ENCODE measurements at places on chromosomes 5 and 9.

- DNase-seq: no peak
Observed at GRCh38 chr5:93154535-93154934, 426.5 kb downstream of the NR2F1-AS1 start.

DNA sequence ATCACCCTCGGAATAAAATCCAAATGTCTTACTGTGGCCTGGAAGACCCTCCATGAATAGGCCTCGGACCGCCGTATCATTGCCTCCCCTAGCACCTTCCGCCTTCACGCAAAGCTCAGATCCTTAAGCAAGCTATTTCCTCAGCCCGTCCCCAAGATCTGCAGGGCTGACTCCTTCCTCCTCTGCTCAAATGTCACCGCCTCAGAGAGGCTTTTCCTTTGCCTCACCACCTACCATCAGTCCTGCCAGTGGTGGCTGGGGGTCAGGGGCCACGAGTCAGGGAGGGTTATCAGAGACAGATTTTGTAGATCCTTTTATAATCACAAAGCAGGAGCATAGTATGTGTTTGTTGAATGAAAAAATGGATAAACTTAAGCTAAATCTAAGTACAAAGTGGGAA lies 74.4 kb upstream of the KIF2A start:
- DNase-seq: no peak

DNA sequence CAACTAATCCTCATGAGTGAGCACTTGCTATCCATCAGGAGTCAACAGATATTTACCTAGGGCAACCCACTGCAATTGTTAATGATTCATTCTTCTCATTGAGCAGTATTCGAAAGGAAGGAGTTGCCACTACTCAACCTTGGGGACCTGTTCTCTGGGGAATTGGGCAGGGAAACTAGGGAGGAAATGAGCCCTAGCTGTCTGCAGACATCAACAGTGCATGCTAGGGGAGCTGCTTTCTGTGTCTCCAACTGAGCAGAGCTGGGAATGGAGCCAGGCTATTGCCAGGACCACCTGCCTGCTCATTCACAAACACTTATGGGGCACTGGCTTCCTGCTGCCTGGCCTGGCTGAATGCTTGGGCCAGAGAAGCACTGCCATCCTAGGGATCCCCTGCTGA lies 183.4 kb downstream of the TMEM38B start:
- no peak for DNase-seq

DNA sequence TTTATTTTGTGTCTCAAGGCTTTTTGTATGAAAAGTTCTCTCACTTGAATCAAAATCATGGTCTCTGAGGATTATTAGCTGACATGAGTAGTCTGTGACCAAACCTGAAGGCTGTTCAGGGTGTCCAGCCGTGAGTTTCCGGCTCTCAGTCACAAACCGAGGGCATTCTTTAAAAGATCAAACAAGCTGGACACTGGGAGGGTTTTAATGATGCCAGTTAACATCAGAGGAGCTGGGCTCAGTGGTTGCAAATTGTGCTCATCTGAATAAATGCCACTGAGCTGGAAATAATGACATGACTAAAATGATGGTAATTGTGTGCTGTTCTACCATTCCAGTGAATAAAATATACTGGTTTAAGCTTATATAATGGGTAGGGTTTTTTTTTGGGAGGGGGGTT lies 153.1 kb downstream of the FOCAD start:
- no peak for DNase-seq

DNA sequence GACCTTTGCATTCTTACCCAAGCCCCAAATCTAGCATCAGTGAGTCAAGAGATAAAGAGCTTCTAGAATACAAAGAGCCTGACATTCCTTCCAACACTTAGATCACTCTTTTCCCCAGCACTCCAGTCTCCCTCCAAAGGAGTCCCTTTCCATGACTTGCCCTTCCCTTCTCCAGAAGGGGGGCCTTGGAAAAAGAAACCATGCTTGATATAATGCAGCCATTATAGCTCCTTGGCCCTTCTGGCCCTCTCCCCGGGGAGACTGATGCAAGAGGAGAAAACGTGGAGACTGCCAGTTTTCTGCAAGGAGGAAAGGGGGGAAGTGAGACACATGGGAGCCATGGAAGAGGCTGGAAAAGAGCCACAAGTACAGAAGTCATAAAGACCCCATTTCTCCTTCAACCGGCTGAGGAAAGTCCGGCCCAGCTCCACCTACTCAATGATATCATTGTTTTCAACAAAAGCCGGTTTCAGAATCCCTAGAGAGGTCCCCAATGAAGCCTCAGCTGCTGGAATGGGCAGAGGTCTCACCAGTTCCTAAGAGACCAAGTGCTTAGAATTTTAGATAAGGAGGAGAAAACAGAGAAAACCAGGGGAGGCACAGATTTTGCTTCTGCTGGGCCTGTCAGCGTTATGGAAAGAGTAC lies 29.0 kb downstream of the ADAM19 start:
- DNase-seq: no peak

DNA sequence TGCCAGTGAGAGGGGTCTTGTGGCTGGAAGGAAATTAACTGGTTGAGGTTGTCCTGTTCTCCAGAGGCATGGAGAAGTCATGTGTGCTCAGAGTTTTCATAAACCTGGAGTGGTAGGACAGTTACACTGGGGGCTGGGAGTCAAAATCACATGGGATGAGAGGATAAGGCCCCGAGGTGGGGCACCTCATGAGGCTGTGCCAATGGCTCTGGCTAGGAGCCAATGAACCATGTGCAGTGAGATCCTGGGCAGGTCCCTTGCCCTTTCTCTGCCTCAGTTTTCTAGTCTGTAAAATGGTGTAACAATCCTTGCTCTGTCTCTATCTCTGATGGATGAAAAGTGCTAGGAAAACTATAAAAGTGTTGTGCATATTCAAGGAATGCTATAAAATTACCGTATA lies 7.0 kb upstream of the SYNPO start:
- DNase-seq: no peak

DNA sequence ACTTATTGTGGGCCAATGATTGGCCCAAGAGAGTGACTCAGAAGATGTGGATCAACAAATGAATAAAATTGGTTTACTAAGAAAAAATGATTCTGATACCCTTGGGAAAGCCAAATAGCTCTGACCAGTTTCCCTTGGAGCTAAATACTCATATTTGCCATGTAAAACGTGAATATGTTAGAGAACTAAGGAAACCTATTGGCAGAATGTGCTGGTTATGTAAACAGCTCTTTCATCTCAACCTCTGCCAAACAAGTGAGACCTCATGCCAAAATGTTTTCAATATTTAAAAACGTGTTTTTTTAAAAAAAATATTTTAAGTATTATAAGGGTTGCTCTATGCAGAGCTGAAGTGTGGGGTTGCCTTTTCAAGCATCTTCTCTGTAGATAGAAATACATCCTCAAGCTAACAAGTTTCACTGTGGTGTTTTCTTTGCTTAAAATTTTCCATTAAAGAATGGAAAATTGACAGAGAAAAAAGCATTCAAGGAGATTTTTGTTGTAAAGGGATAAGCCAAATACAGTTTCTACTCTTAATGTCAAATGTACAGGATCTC lies 186.9 kb upstream of the TUT7 start:
- no peak for DNase-seq

GRCh38 chr5:177378884-177379883 lies 5.0 kb upstream of the SLC34A1 start:
- peak; percentile 90 for DNase-seq

DNA sequence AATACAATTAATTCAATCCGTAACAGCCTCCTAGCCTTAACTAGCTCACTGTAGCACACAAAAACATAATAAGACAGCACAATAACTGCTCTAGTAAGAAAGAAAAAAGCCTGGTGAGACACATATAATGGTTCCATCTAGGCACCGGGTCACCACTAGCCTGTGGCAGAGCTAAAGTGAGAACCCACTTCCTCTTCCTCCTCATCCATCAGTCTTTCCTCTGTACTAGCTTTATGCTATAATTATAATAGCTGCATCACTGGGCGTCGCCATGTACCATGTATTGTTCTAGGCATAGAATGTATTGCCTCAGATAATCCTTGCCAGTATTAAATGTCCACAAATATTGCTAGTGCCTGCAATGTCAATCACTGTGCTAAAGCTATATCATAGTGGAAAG lies 23.1 kb downstream of the ADRB2 start:
- no peak for DNase-seq

DNA sequence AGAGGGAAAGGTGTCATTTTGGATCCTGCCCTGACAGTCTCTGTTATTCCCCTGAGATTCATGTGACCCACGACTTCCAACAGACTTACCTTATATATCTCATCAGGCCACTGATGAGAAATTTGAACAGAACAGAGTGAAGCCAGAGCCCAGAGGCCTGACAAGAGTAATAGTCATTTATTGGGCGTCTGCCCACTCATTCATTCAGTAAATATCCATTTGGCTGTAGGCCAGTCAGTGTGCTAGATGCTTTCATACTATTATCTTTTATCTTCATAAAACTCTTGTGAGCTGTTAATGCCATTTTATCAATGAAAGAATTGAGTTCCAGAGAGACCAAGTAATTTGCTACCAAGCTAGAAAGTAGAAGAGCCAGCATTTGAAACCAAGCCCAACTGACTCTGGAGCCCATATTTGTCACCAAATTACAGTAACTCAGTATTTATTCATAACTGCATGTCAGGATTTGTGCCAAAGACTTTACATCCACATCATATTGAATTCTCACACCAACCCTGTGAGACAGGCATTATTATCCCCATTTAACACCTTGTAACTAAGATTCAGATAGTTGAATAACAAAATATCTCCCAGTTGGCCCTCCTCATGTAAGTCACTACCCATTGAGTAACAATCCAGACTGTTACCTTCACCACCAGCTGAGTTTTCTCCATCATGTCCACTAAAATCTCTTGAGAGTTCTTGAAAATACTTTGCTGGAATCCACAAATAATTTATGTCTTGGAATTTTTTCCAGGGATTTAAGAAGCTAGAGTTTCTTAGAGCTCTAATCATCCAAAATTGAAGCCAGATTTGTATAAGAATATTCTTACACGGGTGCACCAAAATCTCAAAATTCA lies 2.5 kb downstream of the PTPDC1 start:
- DNase-seq: no peak

- DNase-seq: no peak
Observed at GRCh38 chr5:43642428-43642827, 39.4 kb downstream of the NNT start.

GRCh38 chr9:105901514-105902109 lies 207.3 kb downstream of the TMEM38B start:
- DNase-seq: no peak

GRCh38 chr9:9557804-9558334 lies 1054.9 kb downstream of the PTPRD start:
- no peak for DNase-seq

DNA sequence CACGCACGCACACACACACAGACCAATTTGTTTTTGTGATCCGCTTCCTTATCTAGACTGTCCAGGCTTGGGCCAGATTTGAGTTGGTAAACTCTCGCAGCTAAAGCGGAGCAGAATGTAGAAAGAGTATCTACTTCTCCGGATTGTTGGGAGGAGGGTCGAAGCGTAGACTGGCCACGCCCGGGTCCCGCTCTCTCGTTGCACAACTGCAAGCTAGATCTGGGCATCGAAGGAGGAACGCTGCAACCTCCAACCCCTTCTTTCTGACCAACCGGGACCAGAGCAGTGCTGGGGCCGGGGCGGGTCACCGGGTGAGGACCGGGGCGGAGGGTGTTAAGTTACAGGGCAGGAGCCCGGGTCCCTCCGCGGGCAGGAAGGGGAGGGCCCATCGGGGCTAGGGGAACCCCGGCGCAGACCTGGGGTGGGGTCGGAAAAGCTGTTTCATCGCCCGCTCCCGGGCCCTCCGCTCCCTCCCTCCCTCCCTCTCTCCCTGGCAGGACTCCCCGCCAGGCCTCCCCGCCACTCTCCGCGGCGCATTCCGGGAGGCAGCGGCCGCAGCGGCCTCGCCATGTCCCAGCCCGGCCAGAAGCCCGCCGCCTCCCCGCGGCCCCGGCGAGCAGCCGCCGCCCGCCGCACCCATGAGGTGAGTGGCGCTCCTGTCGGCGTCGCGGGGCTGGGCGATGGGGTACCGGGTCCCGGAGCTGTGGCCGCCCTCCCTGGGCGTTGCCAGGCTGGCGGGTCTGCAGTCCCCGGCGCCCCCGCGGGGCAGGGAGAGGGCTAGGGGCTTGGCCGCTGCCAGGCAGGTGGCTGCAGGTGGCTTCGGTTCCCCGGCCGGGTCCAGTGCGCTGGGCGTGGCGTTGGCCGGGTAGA lies at the start of gene CAST:
Gene CAST, plus strand, starts transcription at position 522 of the 870 bp plus-strand sequence. Its CDS starts 47 bp downstream, at position 569.
- peak; percentile 95 for DNase-seq

GRCh38 chr5:57488215-57488955 lies 5.8 kb upstream of the ACTBL2 start:
- DNase-seq: no peak

Data from right lobe of liver (tissue), 6 donors.